ENCODE measurements at places on chromosomes 5 and 9.

DNA sequence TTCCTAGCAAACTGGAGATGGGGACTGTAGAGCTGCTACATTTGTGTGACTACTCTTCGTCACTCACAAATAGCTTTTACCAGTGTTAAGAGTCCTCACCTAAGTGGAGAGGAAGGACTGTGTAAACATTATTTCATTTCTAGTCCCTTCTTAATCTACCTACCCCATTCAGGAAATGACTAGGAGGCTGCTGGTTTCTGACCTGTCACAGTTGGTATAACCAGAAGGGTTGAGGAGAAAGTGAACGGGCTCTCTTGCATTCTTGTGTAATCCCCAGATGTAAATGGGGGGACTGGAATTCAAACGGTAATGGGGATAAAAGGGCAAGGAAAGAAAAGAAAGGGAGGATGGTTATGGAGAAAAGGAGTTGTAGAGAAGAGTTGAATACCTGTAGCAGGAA, 35.4 kb upstream of the BNIP1 start:
- no peak for DNase-seq

GRCh38 chr9:99592834-99593574, 228.7 kb upstream of the NR4A3 start:
- no peak for DNase-seq

GRCh38 chr5:126852091-126852571, 75.2 kb downstream of the LMNB1 start:
- DNase-seq, result no peak

DNA sequence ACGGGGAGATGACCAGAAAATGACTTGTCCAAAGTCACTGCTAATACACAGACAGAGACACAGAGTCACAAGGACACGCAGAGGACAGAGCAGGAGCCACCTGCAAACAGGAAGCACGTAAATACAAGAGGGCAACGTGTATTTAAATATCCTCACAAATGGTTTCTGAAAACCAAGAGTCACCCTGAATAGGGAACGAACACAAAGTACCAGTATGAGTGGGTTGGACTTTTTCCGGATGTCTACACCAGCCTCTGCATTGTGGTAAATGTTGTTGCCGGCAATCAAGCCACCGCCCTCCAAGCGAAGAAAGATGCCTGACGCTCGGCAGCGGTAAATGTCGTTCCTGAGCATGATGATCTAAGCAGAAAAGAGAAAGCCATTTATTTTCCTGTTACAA, 44.5 kb downstream of the FBXO10 start:
- no peak for DNase-seq

DNA sequence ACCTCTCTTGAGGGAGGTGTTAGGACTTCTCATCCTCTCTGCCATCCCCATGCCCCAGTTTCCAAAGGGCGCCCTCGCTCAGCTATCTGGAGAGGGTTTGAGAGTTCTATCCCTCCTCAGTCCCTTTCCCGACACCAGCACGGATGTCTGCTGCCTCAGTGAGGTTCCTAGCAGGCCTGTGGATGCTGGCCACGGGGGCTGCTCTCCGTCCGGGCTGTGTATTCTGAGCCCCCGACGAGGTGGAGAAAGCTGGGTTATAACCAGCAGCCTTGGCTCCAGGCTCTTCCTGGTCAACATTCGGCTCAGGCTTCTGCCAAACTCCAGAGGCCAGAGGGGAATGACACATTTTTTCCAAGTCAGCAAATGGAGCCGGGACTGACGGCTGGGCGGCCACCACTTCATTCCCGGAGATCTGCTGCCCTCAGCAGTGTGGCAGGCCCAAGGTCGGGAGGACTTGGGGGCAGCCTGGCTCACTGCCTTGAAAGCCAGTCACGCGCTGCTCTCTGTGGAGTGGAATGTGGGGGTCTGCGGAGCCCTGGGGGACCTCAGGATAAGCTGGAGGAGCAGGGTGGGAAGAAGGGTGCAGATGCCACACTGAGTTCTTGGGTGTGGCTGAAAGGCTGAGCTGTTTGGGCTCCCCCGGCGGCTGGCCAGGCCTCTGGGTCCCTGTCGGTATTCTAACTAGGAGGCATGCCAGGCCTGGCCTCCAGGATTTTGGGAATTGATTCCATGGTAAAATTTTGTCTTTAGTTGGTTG, 27.4 kb downstream of the PTPA start:
- no peak for DNase-seq

All from COLO829 (cell line).